ENCODE measurements at places on chromosomes 5 and 9.
A peak's percentile ranks its signal among the peaks of the same experiment; 100 is the strongest.

DNA sequence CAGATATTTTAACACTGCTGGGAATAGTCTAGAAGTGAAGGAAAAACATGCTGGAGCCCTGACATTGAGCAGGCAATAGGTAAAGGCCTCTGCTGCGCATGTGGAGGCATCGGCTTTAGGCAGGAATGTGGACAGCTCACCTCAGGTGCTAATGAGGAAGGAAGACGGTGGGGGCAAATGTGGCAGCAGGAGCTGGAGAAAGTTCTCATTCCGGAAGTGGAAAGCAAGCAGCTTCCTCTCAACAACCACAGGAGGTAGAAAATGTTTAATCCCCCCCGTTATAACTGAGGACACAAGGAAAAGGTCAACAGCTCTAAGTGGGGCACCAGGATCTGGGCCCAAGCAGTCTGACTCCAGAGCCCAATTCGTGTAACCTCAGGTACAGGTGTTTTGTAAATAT, 7.6 kb upstream of the RPS14 start:
- no peak for DNase-seq

GRCh38 chr5:105034401-105034763, 1471.8 kb upstream of the NUDT12 start:
- DNase-seq, result peak; percentile 93

DNA sequence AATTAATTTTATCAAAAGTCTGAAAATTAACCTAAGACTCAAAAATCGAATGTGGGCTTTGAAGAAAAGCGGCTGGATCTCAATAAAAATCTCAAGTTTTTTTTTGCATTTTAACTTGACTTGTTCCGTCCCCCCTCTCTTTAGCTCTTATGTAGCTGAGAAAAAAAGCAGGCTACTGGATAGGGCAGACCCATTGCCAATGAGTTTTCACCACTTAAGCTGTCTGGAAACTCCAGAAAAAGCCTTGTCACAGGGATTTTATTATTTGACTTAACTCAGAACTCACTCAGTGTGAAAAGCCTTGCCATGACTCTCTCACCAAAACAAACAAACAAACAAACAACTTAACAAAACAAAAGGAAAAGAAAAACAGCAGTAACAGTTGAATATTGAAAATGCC, 247.4 kb downstream of the CDH9 start:
- DNase-seq, result no peak

DNA sequence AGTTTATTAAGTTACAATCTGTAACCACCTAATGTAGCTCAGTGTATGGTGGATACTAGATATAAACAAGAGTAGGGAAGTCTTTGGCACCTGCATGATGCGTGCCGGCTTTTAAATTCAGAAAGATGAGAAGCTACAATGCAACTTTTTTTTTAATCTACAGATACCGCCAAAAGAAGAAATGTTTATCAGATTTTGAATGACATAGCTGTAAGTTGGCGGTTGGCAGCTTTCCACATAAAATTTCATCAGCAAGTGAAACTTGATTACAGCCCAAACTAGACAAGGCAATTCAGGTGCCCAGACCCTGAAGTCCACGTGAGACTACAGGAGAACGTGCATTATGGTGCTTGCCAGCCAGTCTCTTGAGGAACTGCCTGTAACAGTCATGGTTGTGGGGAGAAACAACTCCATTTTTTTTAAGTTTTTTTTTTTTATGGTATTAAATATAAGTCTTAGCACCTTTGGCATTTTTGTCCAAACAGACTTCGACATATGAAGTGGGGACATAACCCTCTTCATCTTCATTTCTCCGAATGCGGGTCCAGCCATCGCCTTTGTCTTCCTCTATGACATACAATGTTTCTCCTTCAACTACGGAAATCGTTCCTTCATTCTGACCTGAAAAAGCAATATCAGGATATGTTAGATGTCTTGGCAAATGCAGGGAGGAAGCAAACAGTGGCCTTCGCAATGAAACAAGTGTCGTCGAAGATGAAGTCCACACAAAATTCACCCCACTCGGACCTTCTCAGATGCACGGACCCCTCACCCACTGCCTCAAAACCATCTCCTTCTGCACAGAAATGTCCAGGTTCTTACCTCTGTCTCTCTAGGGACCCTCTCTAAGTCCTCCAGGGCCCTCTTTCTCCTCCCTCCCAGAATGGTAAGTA, 60.4 kb downstream of the USP20 start:
- no peak for DNase-seq

DNA sequence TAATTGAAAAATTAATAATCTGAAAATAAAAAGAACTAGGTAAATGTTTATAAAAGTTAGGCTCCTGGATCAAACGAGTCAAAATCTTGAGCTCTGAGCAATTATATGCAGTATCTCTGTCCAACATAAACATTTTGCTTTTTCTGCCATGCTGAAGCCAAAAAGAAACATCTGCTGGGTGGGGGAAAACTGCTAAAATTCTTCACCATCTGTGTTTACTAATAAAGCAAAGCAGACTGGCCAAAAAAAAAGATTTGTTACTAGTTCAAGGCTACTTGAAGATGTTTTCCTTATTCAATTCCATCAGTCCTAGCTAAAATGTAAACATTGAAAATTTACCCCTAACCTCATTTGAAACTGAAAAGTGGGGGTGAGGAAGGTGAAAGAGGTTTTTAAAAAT, 29.7 kb downstream of the GTF3C4 start:
- peak; percentile 51 for DNase-seq

GRCh38 chr9:98894171-98894570, 49.5 kb upstream of the COL15A1 start:
- no peak for DNase-seq

DNA sequence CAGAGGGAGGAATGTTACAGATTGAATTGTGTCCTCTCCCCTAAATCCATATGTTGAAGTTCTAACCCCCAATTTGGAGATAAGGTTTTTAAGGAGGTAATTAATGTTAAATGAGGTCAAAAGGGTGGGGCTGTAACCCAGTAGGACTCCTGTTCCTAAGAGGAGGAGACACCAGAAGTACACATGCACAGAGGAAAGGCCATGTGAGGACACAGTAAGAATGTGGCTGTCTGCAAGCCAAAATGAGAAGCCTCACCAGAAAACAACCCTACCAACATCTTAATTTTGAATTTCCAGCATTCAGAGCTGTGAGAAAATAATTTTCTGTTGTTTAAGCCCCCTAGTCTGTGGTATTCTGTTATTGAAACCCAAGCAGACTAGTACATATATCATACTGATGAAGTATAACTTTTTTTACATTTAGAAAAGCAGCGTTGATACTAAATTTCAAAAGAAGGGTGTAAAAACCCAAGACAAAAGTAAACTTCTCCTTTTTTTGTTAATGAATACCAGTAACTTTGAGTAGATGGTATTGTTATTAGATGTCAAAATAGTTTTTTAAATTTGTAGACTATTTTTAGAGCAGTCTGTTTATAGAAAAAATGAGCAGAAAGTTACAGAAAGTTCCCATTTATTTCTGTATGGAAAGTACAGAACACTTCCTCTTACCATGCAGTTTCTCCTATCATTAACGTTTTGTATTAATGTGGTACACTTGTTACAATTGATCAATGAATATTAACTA, 25.1 kb downstream of the RNF180 start:
- DNase-seq, result no peak

DNA sequence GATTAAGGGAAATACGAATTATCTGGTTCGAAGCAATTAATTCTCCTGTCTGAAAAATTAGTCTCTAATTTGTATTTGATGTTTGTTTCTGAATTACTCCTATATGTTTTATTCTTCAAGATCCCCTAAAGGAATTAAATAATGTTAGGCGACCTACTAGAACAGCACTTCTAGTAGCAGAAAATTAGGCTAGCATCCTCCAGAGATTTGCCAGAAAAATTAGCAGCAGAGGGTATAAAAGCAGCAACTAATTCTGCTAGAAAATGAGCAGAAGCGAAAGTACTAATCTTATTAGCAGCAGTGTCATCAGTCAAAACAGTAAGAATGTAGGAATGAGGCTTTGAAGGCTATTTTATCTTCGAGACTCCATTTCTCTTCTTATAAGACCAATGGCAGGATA, 114.3 kb upstream of the PJA2 start:
- no peak for DNase-seq

DNA sequence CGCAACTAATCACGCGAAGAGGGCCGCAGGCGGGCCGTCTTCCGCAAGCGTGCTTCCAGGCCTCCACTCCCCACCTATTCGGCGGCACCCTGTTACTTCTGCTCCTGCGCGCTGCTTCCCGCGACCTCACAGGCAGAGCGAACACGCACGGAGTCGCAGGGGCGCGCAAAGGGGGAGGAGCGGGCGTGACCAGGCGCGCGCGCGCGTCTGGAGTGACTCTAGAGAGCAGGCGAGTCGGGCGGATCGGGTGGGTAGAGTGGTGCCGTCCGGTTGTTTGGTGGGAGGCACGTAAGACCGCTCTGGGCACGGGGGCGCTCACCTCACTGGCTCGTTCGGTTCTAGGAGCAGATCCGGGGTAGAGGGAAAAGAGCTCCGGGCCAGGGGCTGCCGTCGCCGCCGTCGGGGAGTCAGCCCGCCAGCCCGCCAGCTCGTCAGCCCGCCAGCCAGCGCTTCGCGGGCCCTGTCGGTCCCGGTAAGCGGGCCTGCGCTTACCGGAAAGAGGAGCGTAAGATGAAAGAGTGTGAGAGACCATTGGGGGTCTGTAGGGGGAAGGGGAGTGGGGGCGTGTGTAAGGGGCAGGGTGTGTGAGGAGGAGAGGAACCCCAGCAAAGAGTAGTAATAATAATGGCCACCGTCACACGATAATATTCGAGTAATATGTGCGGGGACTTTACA, at the start of gene CNOT8:
CNOT8 (plus strand) TSS at position 331 of the 675 bp plus-strand sequence. CDS start 4,652 bp downstream, outside the sequence.
- peak; percentile 99 for DNase-seq

DNA sequence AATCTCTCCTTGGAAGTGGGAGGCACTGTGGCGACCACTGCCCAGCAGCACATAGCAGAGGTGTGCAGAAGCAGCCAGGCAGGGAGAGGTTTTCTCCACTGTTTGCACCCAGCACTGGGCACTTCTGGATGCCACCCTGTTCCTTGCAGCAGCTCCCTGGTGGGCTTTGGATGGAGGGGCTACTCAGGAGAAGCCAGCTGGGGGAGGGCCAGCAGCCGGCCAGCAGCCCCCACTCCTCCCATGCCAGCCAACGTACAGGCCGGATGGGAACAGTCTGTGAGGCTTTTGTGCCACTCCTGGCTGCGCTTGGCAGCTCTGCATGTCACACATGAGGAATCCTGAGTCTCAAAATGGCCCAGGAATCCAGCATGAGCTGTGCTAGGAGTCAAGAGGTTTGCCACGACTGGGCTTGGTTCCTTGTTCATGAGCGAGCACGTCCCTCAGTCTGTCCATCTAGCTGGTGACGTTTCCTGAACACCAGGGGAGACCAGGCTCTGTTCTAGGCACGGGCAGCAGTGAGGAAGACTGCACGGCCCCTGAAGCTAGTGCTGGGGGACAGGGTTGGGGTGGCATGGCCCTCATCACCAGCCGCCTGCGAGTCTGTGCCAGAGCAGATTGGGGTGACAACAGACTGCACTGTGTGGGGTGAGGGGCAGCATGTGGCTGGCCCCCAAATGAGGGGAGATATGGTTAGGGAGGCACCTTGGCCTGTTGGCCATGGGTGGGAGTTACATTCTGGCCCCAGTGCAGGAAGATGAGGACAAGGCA, 10.1 kb downstream of the PHF2 start:
- DNase-seq, result no peak

DNA sequence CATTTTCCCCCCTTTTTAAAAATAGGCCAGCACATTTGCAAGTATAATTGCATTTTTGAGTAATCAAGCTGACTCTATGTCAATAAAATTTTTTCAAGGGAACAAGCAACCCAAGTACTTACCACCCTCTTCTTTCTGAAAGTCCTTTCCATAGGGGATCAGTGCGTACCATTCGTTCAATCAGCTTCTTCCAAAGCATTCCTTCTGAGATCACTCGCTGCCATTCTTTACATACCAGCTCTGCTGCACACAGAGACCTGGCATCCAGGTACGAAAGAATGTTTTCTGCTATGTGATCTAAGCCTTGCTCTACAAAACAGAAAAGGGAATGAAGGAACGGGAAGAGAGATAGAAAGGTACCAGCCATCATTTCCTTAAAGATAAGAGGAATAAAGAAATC, 106.6 kb downstream of the FBXW11 start:
- DNase-seq, result no peak

GRCh38 chr9:129224618-129225489, 46.8 kb upstream of the IER5L start:
- no peak for DNase-seq

DNA sequence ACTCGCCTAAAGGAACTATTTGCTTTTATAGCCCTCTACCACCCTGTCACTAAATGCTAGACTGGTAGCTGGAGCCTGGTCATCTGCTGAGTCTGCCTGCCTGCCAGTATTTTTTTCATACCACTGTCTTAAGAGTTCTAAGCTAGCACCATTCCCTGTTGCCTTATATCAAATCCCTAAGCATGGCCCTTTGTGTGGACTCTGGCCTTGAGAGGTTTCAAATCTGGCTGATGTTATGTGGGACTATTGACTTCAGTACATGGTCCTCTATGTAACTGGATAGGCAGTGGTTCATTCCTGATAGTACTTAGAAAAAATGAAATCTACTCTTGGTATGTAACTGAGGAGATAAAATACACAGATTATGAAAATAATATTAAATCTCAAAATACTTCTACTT, 103.5 kb downstream of the PLCXD3 start:
- DNase-seq, result no peak

GRCh38 chr9:31302620-31303418, 1081.6 kb upstream of the ACO1 start:
- DNase-seq, result no peak

- DNase-seq, result no peak
Observed at GRCh38 chr9:21815643-21816042, 13.2 kb downstream of the MTAP start.

DNA sequence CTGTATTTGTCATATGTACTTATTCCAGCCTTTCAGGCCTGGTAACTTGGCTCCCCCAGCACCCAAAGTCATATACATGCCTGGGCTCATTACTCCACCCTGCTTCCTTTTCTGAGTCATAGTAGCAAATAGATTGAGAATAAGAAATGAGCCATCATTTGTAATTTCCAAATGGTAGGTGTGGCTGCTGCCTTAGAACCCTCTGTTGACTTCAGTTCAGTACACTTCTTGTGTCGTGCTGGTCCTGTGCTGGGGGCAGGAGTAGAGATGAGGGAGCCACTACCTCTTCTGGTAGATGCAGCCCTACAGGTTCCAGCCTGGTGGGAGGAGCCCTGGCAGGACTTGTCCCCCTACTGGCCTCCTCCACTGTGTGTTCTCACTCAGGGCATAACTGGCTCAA, 11.1 kb downstream of the GM2A start:
- DNase-seq, result peak; percentile 41

- no peak for DNase-seq
Observed at GRCh38 chr9:124593200-124593599, 86.0 kb upstream of the NR5A1 start.

DNA sequence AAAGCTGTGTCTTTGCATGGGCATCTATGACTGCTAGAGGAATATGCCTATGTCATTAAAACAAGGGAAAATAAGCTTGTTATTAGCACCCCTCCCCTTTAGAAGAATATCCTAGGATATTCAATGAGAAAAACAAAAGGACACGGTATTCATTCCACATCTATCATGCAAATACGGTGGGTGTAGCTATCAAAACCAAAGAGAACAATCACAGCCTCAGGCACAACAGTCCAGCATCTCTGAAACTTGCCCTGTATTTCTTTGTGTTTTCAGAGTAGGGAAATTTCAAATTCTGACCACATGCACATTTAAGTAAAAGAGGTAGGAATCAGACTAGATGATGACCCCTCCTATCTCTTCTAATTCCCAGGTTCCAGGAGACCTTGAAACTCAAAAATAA, 209.9 kb downstream of the EFNA5 start:
- no peak for DNase-seq
